ENCODE measurements at places on chromosomes 12 and 14.

- DNase-seq = no peak
Observed at GRCh38 chr12:121145221-121145620, 12.5 kb downstream of the P2RX7 start.

DNA sequence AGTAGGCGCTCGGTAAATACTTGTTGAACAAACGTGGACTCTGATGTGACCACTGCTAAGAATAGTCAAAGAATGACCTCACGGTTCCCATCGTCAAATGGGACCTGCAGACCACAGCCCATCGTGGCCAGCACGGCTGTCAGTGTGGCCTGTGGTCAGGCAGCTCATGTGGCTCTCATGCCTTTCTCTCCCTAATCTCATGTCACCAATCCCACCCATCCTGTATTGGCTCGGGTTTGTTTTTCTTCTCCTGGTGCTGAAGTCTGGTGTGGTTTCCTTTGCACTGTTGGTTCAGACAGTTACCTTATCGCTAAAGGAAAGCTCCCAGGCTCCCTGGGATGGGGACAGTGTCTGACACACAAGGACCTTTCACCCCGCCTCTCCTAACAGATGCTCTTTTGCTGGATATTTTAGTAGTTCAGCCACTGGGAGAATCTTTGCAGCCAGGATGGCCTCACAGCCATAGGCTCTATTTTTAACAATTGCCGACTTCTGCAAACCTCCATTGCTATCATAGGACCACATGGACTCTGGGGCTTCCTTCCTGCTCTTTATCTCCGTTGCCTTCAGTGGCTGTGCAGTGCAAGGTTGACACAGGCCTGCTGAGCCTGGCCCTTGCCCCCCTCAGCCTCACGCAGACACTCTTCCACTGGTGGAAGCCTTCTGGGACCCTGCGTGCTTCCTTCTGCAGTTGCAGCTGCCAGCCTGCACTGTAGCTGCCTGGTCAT lies 293.1 kb upstream of the FKBP4 start:
- no peak for DNase-seq

GRCh38 chr12:116189692-116190091 lies 87.8 kb downstream of the MED13L start:
- no peak for DNase-seq

DNA sequence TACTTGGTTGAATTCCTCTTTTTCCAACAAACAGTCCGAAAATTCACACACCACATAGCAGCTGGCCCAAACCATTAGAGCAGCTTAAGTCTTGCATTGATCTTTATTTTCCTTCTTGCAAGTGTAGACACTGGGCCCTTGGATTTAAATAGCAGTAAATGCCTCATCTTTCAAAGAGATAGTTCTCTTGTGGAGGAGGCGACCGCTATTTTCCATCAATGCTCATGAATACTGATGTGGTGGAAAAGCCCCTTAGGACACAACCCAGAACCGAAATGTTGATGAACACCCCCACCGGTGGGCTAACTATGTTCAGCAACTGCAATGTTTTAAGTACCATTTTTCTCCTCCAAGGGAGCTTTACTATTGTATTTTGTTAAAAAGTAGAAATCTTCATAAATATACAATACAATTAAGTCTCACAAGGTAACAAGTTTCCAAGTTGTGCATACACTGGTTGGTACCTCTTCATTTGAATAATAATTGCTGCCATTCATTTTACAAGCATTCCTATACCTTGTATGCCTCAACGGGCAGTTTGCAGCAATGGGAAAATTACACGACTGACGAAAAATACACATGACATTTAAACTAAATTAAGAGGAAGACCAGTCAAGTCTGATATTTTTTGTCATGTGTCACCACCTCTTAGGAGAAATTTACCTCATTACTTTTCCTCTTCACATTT lies 18.0 kb downstream of the NIN start:
- no peak for DNase-seq

DNA sequence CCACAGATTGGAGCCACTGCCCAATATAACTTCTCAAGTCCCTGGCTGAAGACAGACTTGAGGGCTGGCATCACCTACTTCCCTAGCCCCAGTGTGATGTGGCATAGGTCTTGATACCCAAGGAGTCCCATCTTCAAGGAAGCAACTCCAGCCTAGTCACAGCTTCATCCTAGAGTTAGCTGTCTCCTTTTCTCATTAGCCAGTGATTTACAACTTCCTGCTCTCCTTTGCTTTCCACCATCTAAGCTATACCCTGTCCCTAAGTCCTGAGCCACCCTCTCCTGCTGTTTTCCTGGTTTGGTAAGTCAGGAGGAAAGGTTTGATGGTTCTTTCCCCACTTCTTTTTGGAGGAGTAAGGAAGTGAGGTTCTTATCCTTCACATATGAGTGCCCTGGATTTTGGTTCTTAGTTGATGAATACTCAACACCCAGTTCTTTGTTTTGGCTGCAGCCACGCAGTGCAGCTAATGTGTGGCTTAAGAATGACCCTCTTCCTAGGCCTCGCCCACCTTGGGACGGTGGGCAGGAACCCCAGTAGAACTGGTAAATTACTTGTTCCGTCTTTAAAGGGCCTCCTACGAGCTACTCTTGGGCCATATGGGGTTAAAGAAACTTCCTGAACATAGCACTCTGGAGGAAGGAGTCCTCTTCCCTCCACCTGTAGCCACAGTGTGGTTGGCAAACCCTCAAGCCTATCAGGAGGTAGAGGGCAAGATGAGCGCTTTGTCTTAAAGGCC lies 3.9 kb upstream of the GPX2 start:
- DNase-seq = no peak

GRCh38 chr14:75917322-75917945 lies 64.4 kb downstream of the TGFB3 start:
- no peak for DNase-seq

DNA sequence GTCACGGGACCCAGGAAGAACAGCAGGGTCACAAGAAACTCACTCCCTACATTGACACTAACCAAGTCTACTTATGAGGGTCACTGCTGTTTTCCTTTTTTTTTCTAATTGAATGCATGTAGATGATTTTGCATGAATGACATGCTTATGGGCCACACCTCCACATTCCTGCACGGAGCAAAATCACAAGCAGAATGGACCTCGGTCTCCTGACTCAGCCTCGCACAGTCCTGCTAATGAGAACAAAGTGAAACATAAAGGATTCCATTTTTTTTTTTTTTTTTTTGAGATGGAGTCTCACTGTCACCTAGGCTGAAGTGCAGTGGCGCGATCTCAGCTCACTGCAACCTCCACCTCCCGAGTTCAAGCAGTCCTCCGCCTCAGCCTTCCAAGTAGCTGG lies 12.3 kb downstream of the SCARB1 start:
- DNase-seq = no peak

GRCh38 chr14:100914597-100915021 lies 11.1 kb upstream of the RTL1 start:
- no peak for DNase-seq

DNA sequence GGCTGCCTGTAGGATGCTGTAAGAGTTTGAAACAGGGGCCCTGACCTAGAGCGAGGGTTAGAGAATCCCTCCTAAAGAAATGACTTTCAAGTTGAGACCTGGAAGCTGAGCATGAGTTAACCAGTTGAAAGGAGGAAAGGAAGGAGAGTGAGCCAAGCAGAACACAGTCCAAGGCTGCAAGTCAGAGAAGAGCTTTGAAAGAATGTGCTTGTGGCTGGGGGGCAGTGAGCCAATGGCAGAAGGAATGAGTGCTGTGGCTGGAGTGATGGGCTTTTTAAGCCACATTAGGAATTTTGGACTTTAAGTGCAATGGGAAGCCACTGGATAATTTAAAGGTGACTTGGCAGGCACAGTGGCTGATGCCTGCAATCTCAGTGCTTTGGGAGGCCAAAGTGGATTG lies 18.1 kb downstream of the CDKN1B start:
- no peak for DNase-seq

DNA sequence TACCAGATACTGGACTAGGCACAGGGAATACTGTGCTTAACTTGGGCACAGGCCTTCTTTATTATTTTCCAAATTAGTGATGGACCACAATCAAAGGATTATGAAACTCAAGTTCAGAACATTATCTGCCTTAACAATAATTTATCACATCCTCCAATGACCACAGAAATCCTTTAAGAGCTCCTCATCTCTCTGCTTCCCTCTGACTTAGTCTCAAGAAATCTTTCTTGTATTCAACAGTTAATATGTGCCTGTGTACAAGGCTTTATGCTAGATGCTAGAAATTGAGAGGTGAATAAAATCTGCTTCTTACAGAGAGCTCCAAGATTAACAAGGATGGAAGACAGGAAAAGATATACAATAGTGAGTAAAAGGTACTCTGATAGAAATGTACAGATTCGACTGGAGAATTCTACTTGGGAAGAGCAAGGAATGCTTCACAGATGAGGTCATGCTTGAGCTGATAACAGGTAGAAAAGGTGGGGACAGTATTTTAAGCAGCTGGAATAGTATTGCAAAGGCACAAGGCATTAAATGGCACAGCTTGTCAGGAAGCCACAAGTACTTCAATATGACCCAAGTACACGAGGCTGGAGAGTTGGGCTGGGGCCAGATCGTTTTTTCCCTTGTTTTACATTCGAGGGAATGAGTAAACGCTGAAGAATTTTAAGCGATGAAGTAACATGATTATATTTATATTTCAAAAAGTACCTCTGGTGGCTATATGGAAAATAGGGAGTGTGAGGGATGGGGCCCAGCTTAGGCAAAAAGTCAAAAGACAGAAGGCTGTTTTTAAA lies 55.1 kb upstream of the ARID2 start:
- no peak for DNase-seq

- no peak for DNase-seq
Observed at GRCh38 chr12:88291498-88292131, 149.5 kb downstream of the TMTC3 start.

- DNase-seq = no peak
Observed at GRCh38 chr12:15336768-15337553, 14.7 kb downstream of the PTPRO start.

DNA sequence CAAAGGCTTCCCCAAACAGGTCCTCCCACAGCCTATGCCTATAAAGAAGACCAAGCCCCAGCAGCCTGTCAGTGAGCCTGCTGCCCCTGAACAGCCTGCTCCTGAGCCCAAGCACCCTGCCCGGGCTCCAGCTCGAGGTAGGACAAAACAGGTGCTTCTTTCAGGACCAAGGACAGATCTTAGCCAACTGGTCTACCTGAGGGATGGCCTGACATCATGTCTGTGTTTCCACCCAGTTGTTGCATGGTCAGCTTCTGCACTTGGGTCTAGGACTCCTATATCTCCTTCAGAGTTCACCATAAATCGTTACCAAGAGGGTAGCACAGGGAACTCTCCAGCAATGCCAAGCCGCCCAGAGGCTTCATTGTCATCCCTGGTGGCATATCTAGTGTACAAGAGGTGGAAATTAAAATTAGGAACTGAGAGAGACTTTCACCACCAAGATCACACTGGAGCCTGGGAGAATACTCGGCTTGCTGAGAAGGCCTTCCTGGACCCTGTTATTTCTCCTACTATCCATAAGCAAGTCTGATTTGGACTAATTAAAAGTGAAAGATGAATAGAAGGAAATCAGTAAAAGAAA lies 38.2 kb upstream of the OAS1 start:
- no peak for DNase-seq

DNA sequence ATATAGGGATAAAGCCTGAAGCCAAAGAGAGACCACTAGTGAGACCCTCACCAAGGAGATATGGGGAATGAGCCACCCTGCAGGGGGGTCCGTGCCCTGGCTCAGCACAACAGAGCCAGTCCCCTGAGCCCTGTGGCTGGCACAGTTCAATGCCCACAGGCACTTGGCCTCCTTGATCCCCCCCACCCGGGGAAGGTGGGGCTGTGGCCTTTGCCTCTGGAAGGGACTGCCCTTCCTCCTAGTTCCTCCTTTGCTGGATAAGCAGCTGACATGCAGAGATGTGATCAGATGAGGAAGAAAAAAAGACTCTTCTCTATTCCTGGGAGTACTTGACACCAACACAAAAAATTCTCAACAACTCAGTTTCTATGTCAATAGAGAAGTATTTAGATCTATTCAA lies 19.9 kb downstream of the TTC7B start:
- DNase-seq = no peak

All from activated CD8-positive, alpha-beta memory T cell treated with anti-CD3 and anti-CD28 coated beads for 1 hour (primary cell).